ENCODE measurements at places on chromosomes 7 and 10.
A peak's percentile ranks its signal among the peaks of the same experiment; 100 is the strongest.

GRCh38 chr10:117556356-117556755, 13.8 kb downstream of the EMX2 start:
- DNase-seq, result no peak

DNA sequence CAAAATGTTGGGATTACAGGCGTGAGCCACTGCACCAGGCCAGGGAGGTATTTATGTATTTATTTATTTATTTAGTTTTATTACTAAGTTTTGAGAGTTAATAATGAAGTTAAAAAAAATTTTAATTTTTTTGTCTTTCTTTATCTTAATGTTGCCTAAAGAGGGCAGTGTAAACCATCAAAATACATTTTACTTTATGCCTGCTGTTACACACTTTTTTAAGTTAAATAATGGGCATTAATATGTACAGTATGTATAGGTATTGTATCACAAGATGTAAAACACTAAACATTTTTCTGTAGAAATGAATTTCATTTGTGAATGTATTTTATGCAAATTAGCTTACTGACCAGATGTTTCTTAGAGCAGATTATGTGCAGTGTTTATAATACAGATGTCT, 129.4 kb downstream of the AASS start:
- DNase-seq, result peak; percentile 25

DNA sequence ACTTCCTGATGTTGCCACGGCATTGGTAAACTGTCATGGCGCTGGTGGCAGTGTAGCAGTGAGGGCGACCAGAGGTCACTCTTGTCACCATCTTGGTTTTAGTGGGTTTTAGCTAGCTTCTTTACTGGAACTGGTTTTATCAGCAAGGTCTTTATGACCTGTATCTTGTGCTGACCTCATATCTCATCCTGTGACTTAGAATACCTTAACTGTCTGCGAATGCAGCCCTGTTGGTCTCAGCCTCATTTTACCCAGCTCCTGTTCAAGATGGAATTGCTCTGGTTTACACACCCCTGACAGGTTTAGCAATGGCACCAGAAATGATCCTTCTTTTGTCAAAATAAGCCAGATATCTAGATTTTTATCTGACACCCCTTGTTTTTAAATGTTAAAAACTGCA, 85.3 kb downstream of the ARL4A start:
- DNase-seq, result no peak

DNA sequence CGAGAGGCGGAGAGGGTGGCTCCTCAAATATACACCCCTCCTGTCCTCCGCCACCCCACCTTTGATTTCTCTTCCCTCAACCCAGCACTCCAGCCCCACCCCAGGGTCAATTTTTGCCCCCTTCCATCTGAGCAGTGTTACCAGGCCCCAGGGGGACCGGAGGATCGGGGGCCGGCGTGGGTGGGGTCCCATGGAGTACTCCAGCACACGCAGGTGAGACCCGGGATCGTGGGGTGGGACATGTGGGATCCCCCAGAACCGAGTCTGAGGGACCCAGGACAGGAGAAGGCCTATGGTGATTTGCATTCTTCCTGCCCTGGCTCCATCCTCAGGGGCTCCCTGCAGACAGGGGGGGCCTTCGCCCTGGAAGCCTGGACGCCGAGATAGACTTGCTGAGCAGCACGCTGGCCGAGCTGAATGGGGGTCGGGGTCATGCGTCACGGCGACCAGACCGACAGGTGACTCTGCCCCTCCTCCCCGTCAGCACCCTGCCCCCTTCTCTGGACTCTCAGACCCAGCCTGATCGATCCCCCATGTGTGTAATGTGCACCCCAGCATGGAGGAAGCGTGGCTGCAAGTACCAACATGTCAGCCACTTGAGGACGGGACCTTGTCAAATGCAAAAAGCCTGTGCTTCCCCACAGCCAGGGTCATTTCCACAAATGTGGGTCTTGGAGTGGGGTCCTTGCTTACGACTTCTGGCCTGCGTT, 744 bp downstream of the TRIP6 start:
- no peak for DNase-seq

- no peak for DNase-seq
These were observed 123.8 kb upstream of the RET start for GRCh38 chr10:42952931-42953683.

DNA sequence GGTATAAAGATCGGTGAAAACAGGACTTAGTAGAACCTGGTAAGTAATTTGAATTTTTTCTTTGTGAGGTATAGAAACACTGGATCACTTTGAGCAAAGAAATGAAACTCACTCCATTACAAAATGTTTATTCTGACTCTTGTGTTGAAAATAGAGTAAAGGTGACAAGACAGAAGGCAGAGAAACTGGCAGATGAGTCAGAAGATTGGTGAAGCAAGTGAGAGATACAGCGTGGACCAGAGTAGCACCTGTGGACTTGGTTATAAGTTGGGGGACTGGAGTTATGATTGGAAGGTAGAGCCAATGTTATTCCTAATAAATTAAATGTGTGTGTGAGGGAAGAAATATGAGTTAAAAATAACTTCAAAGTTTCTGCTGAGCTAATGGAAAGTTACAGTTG, 620.9 kb downstream of the ZWINT start:
- no peak for DNase-seq

GRCh38 chr7:112056409-112056808, 149.8 kb downstream of the DOCK4 start:
- DNase-seq, result peak; percentile 78

DNA sequence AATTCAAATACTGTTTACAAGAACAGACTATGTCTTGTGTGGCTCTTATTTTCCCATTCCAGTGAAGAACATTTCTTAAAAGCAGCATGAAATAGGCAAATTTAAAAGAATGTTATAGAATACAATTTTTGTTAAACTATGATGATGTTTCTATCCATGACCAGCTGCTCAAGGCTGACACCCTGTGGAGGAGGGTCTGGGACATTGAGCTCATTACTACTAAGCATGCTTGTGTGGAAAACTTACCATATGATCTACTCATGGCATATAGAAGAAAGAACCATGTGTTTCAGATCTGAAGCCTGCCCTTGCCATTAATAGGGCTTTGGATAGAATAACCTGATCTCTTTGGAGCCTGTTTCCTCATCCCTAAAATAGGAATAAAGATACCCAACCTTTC, 125.0 kb downstream of the FOXP2 start:
- DNase-seq, result no peak

- peak; percentile 68 for DNase-seq
These were observed 40.1 kb downstream of the ELMO1 start for GRCh38 chr7:37408291-37409228.

DNA sequence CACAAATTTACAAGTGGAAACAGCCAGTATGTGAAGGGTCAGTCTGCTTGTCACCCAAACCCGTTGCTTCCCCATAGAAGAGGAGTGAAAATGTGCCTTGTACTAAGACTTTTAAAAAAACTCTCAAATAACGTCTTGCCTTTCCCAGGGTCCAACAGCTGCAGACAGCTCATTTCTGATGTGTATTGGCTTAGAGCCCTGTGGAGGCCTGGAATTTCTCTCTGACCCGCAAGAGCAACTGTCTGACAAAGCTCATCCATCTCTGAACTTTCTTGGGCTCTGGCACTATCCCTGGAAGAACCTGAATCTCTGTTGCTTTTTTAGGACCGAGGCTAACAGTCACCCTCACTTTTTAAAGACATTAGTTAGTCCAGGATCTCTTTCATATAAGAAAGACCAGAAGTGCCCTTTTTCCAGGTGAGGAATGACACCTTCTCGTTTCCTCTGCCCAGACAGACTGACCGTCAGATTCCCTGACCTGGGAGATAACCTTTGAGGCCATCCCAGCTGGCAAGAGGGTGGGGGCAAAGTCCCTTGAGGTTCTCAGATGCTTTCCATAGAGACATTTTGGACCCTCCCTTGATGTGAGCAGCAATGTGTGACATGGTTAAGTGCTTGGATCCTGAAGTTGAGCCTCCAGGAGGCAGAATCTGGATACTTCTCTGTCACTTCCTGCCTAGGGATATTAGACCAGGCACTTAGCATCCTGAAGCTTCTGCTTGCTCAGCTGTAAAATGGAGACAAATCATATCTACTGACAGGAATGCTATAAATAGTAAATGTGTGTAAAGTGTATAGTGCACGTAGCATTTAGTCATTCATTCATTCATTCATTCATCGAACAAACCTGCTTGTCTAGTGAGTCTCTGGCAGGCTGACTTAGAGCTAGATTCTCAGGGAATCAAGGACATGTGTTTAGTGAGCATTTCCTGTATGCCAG, 4.5 kb upstream of the NODAL start:
- DNase-seq, result no peak

- no peak for DNase-seq
These were observed 344.7 kb upstream of the LRGUK start for GRCh38 chr7:133782470-133782869.

GRCh38 chr7:115023219-115023618, 101.3 kb downstream of the MDFIC start:
- DNase-seq, result no peak

DNA sequence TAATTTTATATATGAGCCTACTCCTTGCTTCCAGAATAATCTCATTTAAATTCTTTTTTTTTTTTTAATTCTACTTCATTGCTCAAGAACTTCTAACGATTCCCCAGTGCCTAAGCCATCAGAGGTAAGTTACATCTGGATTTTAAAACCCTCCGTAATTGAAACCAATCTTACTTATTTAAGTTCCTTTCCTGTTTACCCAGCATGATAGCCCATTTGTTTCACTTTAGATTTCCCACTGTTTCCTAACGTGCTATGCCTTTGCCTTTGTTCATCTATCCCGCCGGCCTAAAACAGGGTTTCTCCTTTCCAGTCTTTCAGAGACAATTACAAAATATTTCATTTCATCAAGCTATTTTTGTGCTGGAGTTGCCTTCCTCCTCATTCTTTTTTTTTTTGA, 75.8 kb upstream of the ETV1 start:
- DNase-seq, result no peak

DNA sequence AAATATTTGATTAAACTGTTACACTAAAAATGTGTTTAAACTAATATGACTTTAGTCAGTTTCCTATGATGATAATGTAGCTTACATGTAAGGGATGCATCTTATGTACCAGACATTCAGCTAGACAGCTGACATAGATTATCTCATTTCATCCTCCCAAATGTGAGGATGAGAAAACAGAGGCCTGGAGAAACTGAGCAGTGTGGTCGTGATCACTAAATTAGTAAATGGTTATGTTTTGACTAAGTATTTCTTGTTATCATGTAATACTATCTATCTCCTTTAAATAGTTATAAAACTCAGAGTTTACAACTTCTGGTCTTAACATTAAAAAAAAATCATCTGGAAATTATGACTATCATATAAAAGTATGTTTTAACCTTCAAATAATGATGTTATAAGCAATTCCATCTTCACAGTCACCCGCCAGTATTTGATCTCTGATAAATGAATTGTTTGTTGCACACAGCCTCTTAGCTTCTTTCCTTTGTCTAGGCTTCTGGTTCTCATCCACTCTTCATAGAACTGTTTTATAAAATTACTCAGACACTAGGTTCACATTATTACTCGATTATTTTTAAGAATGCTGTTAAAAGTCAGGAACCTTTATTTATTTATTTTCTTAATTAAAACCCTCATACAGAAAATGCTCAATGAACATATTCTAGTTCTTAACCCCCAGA, 33.6 kb upstream of the HDAC9 start:
- DNase-seq, result no peak

DNA sequence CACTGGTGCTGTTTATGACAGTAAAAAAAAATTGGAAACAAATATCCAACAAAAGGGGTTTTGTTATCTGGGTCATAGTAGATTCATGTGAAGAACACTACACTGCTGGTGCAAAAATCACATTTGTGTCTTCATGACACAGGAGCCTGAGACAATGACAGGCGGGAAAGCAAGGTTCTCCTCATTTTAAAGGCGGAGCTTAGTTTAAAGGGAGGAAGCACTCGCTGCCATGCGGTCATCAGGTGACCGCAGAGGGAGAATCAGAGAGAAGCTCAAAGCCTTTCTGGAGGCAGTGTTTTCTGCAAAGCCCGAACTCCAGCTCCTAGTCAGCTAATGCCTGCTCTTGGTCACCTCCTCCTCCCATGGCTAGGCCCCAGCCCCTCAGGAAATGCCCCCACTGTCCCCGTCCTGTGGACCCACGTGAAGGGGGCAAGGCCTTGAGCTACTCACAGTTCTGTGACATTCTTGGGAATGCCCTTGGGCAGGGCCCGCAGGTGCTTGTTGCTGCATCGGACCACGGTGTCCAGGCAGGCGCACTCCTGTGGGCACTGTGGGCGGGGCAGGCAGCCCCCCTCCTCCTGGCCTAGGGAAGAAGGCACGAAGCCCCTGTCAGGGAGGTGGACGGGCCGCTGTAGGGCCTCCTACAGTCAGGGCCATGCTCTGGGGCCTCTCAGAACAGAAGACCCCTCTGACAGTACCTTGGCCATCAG, 146.1 kb downstream of the SLIT1 start:
- DNase-seq, result no peak

DNA sequence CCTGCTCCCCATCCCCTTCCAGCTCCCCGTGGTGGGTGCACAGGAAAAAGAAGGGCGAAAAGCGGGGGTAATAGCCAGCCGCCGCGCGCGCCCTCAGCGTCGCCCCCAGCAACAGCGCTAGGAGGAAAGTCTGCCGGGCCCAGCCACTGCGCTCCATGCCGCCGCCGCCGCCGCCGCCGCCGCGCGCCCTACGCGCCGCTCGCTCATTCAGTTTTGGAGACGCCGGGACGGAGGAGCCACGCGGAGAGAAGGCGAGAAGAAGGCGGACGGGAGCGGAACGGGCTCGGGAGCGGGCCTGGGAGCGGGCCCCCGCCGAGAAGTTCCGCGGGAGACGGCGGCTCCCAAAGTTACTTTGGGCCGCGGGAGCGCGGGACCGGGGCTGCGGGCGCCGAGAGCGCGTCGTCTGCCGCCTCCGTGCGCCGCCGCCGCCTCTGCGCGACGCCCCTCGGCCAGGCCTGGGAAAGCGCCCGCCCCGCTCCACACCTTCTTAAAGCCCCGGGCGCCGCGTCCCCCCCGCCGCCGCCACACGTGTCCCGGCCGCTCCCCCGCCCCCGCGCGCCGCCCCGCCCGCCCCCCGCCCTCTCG, at the start of gene RELN:
TSS of gene RELN (minus strand) at position 459 of the 585 bp plus-strand sequence. CDS start at position 157, 302 bp downstream.
- DNase-seq, result peak; percentile 22

DNA sequence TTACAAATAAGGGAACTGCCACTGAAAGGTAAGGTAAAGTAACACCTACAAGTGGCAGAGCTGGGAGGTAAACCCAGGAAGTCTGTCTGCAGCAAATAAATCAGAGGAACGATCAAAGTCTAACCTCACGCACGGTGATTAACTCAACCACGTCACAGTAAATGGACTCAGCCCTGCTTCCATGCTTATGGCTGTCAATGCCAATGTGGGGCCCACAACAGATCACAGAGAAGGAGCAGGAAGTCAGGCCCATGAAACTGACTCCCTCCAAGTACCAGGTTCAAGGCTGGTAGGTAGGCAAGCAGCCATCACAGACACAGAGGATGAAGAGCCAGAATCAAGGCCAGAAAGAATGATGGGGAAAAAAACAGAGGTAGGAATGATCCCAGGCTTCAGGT, 38.0 kb upstream of the ACSL5 start:
- DNase-seq, result no peak

DNA sequence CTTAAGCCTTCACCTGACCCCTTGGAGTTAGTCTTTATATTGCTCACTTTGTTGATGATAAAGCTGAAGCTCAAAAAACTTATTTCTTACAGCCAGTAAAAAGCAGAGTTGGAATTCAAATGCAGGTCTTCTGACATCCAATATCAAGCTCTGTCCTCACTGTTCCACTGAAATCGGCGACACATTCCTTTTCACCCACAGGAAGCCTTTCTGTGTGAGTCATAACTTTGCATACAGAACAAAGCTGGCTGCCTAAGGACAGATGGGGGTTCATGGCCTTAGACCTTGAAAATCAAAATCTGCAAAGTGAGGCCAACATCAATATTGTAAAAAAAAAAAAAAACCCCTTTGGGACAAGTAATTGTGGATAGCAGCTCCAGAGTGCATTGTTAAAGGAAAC, 21.8 kb upstream of the AKR1B1 start:
- peak; percentile 73 for DNase-seq
